Activated T-cell treated with anti-CD3 and anti-CD28 coated beads, Interleukin-2, amount 50 U/mL, for 24 hours (primary cell): ENCODE measurements at places on chromosomes 3 and 15.

DNA sequence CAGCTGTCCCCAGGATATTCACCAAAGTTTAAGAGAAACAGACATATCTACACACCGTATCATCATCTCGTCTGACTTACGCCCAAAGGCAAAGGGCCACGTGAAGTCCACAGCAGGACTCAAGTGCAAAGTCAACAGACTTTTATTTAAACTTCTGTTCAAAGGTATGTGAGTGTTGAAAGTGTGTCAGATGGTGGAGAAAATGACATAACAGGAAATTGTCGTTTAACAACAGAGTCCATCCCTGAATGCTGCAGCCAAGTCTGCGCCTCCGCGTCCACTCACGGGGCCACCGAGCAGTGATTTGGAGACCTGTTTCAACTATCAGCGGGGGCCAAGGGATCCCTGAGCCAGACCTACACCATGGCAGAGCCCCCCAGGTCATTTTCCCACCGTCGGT lies 165.6 kb downstream of the XXYLT1 start:
- DNase-seq, result no peak

DNA sequence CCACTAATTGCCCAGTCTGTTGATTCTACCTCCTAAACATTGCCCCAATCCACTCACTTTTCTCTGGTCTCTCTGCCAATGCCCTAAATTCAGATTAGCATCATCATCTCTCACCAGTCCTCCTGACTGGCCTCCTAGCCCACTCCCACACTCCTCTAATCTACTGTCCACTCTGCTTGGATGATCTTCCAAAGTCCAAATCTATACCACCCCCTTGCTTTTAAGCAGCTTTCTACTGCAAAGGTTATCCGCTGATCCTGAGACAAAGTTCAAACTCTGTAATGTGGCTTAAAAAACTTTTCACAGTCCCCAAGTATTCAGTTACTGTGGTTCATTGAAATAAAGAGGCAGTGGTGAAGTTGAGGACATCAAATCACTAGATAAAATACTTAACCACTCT lies 37.6 kb downstream of the SNX4 start:
- DNase-seq, result no peak

- DNase-seq, result no peak
These were observed 109.9 kb downstream of the TLE3 start for GRCh38 chr15:69987492-69988489.

DNA sequence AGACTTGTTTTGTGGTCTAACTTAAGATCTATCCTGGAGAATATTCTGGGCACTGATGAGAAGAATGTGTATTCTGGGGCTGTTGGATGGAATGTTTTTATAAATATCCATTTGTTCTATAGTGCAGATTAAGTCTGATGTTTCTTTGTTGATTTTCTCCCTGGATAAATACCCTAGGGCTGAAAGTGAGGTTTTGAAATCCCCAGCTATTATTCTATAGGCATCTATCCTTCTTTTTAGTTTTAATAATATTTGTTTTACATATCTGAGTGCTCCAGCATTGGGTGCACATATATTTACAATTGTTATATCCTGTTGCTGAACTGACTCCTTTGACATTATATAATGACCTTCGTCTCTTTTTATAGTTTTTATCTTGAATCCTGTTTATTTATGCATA lies 42.9 kb downstream of the GALK2 start:
- DNase-seq, result no peak

DNA sequence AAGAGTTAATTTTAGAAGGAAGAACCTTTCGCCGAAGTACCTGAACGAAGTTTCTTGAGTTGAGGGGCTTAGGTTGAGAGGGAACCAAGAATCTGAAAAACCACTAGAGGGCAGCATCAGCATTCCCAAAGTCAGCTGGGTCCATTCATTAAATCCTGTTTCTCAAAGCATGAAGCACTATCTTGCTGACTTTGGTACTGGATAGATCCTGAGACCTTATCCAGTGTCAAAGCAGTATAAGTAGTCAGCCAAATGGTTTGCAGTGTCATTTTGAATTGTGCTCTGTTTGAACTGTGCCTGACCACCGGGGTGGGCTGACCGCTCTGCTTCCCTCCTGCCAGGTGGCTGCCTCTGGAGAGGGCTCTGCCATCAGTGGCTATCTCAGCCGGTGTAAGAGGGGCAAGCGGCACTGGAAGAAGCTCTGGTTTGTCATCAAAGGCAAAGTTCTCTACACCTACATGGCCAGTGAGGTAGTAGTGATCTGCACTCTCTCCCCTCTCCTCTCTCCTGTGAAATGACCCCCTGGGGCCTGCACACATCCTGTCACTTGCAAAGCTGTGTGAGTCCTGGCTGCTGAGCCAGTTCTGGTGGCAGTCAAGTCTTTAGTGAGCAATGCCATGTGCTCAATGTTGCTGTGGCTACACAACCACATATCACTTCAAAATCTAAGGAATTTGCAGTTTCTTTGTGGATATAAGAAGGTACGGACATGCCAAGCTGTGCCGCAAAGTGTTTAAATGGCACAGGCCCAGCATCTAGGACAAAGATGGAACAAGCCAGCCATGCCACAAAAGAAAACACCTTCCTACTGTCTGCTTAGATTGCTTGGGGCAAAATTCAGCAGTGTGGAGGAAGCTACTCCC lies 21.4 kb upstream of the NR2C2 start:
- DNase-seq, result no peak

- DNase-seq, result no peak
These were observed 76.0 kb downstream of the SLCO3A1 start for GRCh38 chr15:91929509-91929908.

DNA sequence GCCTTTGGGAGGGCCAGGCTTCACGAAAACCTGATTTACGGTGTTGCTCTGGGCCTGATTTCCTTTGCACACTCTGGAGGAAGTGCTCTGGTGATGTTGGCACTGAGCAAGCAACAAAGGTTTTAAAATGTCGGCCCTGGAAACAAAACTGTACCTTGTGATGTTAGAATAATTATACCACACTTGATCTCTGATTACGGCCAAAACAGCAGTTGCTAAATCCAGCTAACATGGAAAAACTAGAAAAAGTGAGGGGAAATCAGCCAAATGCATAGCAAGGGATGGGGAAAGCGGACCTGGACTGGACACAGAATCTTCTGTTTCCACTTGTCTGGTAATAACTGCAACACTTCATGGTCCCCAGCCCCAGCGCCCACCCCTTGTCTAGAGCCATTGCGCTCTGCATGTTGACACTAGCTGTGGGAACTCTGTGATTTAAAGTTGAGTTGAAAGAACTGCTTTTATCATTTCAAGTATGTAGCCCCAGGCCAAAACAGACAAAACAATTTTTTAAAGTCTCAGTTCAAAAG lies 120.1 kb downstream of the VGLL4 start:
- no peak for DNase-seq

GRCh38 chr3:67587811-67588210 lies 66.6 kb downstream of the SUCLG2 start:
- DNase-seq, result no peak

GRCh38 chr3:154062513-154062912 lies 58.7 kb upstream of the ARHGEF26 start:
- no peak for DNase-seq

DNA sequence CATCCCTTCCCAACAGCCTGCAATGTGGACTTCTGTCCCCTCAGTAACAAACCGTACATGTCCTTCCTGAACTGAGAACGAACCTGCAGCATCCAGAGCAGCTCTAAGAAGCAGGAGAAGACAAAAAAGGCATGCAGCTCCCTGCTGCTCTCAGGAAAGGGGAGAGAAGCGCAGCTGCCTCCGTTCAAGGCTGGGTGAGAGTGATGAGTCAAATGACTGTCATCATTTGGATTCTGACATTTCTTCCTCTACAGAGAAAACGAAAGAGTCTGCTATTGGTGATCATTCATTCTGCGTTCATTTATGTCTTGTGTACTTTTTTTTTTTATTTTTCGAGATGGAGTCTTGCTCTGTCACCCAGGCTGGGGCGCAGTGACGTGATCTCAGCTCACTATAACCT lies 677.8 kb downstream of the FHIT start:
- DNase-seq, result no peak

DNA sequence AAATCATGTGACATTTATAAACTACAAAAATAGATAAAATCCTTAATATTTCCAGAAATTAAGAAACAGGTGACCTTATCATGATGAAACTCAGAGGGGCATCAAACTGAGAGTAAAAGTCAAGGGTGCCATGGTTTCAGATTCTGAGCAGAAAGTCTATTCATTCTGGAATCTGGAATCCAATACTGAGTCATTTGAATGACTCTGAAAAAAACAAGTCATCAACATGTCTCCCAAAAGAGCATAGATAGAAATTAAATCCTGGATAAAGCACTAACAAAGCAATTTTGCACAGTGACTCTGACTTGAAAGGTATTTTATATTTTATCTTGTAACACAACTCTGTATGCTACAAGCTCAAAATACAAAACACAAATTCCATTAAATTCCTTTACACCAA lies 23.4 kb downstream of the STAC start:
- DNase-seq, result no peak

DNA sequence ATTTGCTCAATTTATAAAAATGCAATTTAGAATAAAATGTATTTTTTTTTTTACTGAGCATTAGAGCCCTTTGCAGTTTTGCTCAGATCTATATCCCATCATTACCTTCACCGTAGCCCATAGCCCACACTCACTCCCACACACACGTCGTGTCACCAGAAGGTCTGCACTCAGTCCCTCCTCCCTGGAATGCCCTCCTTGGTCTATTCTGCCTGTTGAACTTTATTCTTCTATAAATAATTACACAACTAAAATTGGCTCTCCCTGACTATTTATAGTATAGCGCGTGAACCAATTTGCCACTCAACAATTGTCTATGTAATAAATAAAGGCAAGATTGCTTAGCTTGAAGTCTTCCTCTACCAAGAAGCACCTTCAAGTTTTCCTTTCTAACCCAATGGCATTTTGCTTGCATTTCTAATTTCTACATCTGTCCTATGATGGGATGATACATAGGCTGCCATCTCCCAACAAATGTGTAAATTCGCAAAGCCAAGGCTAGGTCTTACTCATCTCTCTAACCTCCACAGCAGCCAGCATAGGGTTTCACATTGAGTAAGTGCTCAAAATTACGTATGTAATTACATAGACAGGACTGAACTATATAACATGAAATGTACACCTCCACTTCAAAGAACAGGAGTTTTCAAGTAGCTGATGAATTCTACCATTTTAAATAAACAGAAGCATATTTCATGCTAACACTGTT lies 172.0 kb upstream of the HES1 start:
- DNase-seq, result no peak

DNA sequence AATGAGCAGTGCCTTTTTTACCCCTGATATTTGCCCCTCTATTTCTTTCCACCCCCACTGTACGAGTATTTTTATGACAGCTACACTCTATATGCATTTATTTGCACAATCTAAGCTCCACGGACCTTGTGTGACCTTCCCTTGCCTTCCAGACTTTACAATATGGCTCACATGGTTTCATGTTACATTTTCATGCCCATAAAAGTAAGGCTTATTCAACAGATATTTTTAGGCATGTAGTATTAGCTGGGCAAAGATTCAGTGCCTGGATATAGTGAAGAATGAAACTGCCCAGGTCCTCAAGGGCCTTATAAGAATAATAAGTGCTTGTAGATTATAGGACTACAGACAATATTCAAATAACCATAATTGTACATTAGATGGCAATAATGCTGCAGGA lies 481.9 kb upstream of the CNTN4 start:
- no peak for DNase-seq

GRCh38 chr3:181722156-181722555 lies 10.4 kb downstream of the SOX2 start:
- DNase-seq, result no peak

DNA sequence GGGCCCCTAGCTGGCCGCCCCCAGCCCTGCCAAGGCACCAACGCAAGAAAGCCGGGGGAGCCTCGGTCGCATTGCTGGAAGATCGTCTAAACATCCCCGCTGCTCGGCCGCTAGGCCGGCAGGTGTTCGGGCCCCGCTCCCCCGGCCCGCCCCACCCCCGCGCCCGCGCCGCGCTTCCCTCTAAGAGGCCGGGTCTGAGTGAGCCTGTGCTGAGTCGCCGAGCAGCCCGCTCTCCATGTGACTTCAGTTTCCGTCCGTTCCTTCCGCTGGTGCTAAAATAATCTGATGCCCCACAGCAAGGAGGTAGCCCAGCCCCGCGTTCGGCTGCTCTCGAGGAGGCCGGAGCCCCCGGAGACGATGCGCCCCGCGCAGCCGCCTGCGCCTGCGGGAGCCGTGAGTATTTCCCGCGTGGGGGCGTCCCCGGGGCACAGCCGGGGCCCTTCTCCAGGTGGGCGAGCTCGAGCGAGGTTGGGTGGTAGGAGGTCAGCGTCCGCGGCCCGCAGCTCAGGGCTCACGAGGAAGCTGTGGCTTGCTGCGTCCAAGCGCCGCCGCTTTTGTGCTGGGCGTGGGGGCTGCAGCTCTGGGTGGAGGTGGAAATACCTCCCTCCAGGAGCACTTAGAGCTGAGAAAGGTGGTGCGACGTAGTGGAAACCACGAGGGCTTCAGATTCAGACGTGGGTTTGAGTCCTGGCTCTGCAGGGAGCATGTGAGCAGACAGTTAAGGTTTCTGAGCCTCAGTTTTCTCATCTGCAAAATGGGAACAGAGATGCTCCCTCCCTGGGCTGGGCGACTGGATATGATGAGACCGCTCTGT lies at the start of gene NRROS:
NRROS (plus strand) TSS at position 212 of the 814 bp plus-strand sequence. CDS start 14,846 bp downstream, outside the sequence.
- peak; percentile 80 for DNase-seq

DNA sequence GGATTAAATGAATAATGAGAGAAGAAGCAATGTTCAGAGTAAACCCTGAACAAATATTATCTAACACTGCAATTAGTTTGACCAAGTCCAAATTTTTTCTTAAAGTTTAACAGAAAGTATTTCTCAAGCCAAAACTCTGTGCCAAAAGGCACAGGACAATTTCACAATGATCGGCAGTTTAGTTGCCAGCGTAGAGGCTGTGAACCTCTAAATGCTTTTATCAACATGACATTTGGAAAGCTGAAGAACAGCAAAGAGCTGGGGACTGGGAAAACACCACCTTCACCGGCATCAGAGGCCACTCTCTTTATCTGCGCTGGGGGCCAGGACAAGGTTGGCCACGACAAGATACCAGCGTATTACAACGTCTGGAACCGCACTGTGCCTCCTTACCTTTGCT lies 125.6 kb downstream of the ADAMTS17 start:
- DNase-seq, result no peak

- DNase-seq, result no peak
These were observed 15.3 kb downstream of the PLXNB1 start for GRCh38 chr3:48414376-48415250.

- DNase-seq, result no peak
These were observed 40.0 kb downstream of the MYO9A start for GRCh38 chr15:72077950-72078349.

GRCh38 chr3:177471733-177472480 lies 274.6 kb upstream of the TBL1XR1 start:
- DNase-seq, result no peak

DNA sequence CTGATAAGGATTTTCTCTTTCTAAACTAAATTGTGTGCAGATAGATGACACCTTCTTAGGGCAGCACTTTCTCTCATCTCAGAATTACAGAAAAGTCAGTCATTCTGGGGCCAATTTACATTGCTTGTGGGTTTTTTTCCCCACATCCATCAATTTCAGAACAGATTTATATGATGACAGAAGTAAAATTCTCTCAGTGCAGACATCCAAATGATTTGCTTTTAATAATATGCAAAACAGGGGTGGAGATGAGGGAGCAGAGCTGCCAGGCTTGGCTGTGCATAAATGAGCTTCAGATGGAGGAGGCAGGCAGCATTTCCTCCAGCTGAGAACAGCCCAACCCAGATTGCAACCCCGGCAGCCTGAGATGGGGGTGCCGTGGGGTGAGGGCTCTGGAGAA lies 44.0 kb downstream of the EDEM1 start:
- DNase-seq, result no peak

- DNase-seq, result no peak
These were observed 843.8 kb downstream of the VGLL3 start for GRCh38 chr3:86147119-86147518.
